Activated T-cell treated with anti-CD3 and anti-CD28 coated beads, Interleukin-2, amount 50 U/mL, for 1 hour (primary cell): ENCODE measurements at places on chromosomes 4 and X.
A peak's percentile ranks its signal among the peaks of the same experiment; 100 is the strongest.

- no peak for DNase-seq
Measured at GRCh38 chr4:3320361-3321023, 27.7 kb downstream of the RGS12 start.

DNA sequence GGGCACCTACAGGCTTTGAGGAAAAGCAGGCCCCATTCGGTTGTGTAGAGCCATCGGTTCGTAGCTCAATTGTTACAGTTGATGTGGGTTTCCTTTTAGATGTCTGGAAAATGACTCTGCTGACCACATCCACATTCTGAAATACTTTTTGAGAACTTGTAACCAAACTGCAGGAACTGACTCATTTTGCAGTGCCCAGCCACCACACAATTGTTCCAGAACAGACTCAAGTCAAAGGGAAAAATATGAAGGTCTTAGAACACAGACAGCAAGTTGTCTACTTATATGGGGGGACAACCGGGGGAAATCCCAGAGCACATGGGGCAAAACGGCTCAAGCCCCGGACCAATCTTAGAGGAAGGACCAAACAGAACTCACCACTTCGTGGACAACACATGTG lies 557.6 kb upstream of the DIPK2B start:
- peak; percentile 36 for DNase-seq

DNA sequence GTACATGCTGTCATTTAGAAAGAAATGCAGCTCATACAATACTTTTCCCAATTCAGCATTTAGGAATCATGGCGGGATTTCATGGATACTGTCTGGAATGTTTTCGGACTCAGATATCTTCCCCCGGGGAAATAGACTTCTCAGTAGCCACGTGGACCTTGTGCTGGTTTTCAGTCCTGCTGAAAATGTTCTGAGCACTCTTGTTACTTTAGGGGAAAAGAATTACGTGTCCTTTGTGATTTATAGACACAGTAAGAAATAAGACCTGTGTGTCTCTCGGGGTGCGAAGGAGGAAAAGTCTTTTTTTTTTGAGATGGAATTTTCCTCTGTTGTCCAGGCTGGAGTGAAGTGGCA lies 3.8 kb downstream of the CD99 start:
- DNase-seq, result no peak

GRCh38 chr4:184150102-184150839 lies 67.4 kb downstream of the ENPP6 start:
- no peak for DNase-seq

DNA sequence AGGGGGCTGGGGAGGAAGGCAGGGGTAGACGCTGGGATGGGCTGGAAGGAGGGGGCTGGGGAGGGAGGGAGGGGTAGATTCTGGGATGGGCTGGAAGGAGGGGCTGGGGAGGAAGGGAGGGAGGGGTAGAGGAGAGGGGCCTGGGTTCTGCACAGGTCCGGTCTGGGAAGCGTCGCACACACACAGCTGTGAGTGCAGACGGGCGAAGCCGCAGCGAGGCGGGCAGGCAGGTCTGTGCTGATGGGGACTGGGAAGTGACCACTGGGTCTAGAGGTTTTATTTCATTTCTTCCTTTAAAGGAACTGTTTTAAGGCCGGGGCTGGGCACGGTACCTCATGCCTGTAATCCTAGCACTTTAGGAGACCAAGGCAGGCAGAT lies 69.1 kb upstream of the MXD4 start:
- no peak for DNase-seq

DNA sequence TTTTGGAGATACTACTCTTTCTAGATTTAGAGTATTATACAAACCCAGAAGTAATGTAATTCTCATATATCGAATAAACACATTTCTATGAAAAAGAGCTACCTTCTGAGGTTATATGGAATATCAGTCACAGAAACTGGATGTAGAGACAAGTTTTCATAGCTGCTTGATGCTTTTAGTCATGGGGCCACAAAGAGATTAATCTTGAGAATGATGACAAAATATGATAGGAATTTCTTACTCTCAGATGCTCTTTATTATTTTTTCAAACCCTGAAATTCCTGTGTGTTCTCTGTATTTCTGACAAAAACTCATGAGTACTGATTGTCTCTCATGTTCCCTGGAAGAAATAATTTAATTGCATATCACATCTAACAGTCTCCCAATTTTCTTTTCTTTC lies 662.5 kb downstream of the RAPGEF2 start:
- DNase-seq, result no peak

- DNase-seq, result peak; percentile 42
Measured at GRCh38 chr4:182808673-182809416, 108.3 kb downstream of the DCTD start.
